A549 treated with GW870086 at 1 μM for 4 hours (cell line): ENCODE measurements at places on chromosomes 4 and X. TPM values are rescaled to one million over a fixed set of nuclear protein-coding genes. Genes with fewer than 3 reads are reported as not detected.

The DUX4 gene
- total RNA-seq = not detected in 5 replicates

The F8A1 gene
- 60.9 to 97.2 TPM (median 83.6 TPM) in 5 replicates for total RNA-seq

The HS3ST1 gene
- 0.57 to 1.2 TPM (median 0.90 TPM) in 5 replicates for total RNA-seq

The MTTP gene
- total RNA-seq = 0.05 TPM in 1 of 5 replicates, not detected in the others

The REST gene
- 6.1 to 8.8 TPM (median 7.9 TPM) in 5 replicates for total RNA-seq

The POLN gene
- 0.37 to 0.92 TPM (median 0.70 TPM) in 5 replicates for total RNA-seq

The HDAC6 gene
- total RNA-seq = 22.8 to 30.3 TPM (median 29.1 TPM) in 5 replicates

The ASB9 gene
- 18.9 to 22.0 TPM (median 20.7 TPM) in 5 replicates for total RNA-seq

The MAD2L1 gene
- total RNA-seq = 39.5 to 69.0 TPM (median 47.2 TPM) in 5 replicates

The KIF4A gene
- total RNA-seq = 26.0 to 31.5 TPM (median 27.0 TPM) in 5 replicates

The HTN3 gene
- not detected in 5 replicates for total RNA-seq

The CXorf49B gene
- total RNA-seq = not detected in 5 replicates

The VEGFD gene
- 0.27 to 0.42 TPM (median 0.29 TPM) in 5 replicates for total RNA-seq

The MMRN1 gene
- not detected in 5 replicates for total RNA-seq

The CXCL11 gene
- 0.13 to 0.19 TPM (median 0.15 TPM) in 3 of 5 replicates, not detected in the others for total RNA-seq

The NUDT9 gene
- total RNA-seq = 26.0 to 28.2 TPM (median 26.5 TPM) in 5 replicates

The XG gene
- total RNA-seq = 0.13 TPM in 1 of 5 replicates, not detected in the others

The CSAG2 gene
- not detected in 5 replicates for total RNA-seq

The FGFBP1 gene
- total RNA-seq = 2.7 to 4.2 TPM (median 3.1 TPM) in 5 replicates

The LUZP4 gene
- total RNA-seq = not detected in 5 replicates

The DNAAF6 gene
- 0.10 TPM in 1 of 5 replicates, not detected in the others for total RNA-seq

The NUDT10 gene
- 0.90 to 1.4 TPM (median 0.97 TPM) in 5 replicates for total RNA-seq

The PJA1 gene
- 13.3 to 14.5 TPM (median 14.2 TPM) in 5 replicates for total RNA-seq

The RTL3 gene
- total RNA-seq = 0.05 to 0.13 TPM (median 0.08 TPM) in 4 of 5 replicates, not detected in the other

The MAGEC2 gene
- not detected in 5 replicates for total RNA-seq

The ARHGEF38 gene
- total RNA-seq = not detected in 5 replicates

The MAOA gene
- 0.39 to 0.61 TPM (median 0.44 TPM) in 5 replicates for total RNA-seq

The TMPRSS11D gene
- not detected in 5 replicates for total RNA-seq

The SPANXN5 gene
- not detected in 5 replicates for total RNA-seq

The WDR19 gene
- 7.1 to 8.5 TPM (median 7.8 TPM) in 5 replicates for total RNA-seq

The DCHS2 gene
- 0.03 TPM in 1 of 5 replicates, not detected in the others for total RNA-seq

The SLC9B1 gene
- 0.16 to 0.28 TPM in 2 of 5 replicates, not detected in the others for total RNA-seq

The PCDH18 gene
- not detected in 5 replicates for total RNA-seq

The RASGEF1B gene
- 0.06 TPM in 1 of 5 replicates, not detected in the others for total RNA-seq

The TMPRSS11F gene
- total RNA-seq = not detected in 5 replicates

The G3BP2 gene
- total RNA-seq = 64.3 to 96.5 TPM (median 82.0 TPM) in 5 replicates

The SERTM2 gene
- total RNA-seq = not detected in 5 replicates

The FAM114A1 gene
- total RNA-seq = 22.8 to 41.4 TPM (median 36.8 TPM) in 5 replicates

The MAGEB1 gene
- not detected in 5 replicates for total RNA-seq

The CTAG2 gene
- total RNA-seq = not detected in 5 replicates

The CRLF2 gene
- total RNA-seq = 0.74 to 1.1 TPM (median 0.97 TPM) in 5 replicates

The TBC1D8B gene
- 0.88 to 1.6 TPM (median 1.3 TPM) in 5 replicates for total RNA-seq
